ENCODE measurements at places on chromosomes 2 and 18. TPM values are rescaled to one million over a fixed set of nuclear protein-coding genes. Genes with fewer than 3 reads are reported as not detected.

Gene CRYBA2
- total RNA-seq, result not detected

DNA sequence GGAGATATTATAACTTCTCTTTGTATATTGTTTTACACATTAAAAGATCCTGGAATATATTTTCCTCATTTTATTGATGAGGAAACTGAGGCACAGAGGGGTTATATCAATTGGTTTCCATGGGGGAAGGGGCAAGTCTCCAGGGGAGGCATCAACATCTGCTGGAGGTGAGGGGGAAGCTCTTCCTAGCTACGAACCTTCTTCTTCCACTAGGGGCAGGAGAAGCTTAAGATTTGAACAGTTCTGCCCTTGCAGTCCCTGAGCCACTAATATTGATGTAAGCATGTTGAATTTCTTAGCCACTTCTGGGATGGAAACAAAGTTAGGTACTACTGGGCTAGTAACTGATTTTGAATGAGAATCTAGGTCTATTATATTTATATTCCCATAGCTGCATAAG is 140.1 kb upstream of the AQP4 start:
- peak; percentile 13 for DNase-seq

DNA sequence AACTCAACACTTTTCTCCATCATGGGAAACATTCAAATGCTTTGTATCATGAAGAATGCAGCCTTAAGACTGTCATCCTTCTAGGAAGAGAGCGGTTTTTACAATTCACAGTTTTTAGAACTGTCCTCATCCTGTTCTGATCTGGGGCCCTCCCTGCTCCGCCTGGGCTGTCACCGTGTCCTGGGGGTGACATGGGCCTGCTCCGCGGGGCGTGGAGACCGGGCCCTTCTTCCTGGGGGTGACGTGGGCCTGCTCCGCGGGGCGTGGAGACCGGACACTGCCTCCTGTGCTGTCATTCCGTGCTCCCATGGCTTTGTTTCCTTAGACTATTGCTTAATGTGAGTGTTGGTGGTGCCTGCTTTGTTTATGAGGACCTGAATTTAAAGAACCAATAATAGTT is 122.8 kb downstream of the TMEM18 start:
- no peak for DNase-seq

- no peak for DNase-seq
Observed at GRCh38 chr2:20369366-20369765, 18.7 kb upstream of the PUM2 start.

DNA sequence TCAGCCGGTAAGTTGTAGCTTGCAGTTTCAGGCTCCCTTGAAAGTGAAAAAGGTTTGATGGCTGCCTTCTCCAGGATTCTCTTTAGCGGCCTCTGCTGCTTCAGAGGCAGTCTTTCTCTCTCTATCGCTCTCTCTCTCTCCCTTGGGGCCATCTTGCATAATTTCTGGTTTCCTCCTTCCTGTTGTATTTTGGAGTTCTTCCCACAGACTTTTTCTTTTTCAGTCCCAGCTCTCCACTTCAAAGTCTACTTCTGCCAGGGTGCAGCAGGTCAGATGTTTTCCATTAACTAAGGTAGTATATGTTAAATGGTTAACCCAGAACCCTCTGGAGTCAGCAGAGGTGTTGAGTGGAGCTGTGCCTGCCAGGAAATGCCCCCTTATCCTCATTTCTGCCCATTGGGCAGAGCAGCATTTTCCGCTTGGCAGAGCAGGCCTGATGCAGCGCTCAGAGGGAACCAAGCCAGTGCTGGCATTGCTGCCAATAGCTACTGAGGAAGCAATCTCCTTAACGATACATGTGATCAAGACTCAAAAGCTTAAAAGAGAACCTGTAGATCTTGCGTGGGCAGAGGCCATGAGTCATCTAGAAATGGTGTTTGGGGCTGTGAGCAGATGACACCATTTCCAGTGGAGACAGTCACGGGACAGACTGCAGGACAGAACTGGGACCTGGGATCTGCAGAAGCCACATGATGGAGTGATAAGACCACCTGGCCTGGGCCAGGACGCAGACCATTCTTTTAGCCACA is 20.8 kb downstream of the DBI start:
- peak; percentile 30 for DNase-seq

GRCh38 chr18:29531746-29532145 is 1354.8 kb upstream of the CDH2 start:
- no peak for DNase-seq

DNA sequence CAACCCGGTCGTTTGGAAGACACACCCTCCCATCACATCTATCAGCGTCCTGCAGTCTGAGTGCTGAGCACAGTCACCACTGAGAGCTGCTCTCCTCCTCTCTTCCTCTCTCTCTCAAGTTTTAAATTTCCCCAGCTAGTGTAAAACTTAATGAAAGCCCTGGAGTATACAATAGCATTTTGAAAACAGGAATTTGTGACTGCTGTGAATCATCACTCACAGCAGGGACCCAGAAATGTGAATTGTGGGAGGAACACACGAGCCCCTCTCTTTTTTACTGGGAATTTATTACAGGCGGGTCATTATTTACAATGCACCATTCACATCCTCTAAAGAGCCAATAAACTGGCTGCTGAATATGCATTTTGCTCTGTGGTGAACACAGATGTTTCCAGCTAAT is 185.0 kb upstream of the SMIM21 start:
- peak; percentile 46 for DNase-seq

Data from A172 (cell line).